ENCODE measurements at places on chromosomes 11 and 22.

GRCh38 chr11:123069908-123070821 is 8.2 kb upstream of the HSPA8 start:
- DNase-seq = no peak

DNA sequence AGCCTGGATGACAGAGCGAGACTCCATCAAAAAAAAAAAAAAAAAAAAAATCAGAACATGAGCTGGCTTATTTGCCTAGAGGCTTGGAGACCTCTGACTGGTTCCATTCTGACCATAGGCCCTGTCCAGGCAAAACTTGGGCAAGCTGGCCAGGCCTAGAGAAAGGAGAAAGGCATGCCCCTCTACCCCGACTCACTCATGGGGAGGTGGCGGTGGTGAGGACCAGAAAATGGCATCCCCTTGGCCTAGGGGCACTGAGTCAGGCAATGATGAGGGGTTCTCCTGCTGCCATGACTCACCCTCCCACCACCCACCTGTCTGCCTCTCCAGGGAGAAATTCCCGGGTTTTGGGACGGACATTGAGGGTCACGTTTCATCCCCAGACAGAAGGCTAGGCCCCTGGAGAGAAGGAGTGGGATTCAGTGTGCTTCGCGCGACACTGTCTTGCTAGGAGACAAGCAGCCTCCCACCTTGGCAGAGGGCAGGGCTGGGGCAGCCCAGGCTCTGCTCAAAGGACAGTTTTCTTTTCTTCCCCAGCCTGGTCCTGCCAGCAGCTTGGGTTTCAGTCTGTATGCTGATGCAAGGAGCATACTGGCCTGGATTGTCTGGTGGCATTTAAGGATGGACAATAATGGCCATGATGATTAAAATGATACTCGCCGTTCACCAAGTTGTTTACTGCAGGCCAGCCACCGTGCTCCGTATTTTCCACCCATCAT is 17.2 kb downstream of the TOB2 start:
- no peak for DNase-seq

DNA sequence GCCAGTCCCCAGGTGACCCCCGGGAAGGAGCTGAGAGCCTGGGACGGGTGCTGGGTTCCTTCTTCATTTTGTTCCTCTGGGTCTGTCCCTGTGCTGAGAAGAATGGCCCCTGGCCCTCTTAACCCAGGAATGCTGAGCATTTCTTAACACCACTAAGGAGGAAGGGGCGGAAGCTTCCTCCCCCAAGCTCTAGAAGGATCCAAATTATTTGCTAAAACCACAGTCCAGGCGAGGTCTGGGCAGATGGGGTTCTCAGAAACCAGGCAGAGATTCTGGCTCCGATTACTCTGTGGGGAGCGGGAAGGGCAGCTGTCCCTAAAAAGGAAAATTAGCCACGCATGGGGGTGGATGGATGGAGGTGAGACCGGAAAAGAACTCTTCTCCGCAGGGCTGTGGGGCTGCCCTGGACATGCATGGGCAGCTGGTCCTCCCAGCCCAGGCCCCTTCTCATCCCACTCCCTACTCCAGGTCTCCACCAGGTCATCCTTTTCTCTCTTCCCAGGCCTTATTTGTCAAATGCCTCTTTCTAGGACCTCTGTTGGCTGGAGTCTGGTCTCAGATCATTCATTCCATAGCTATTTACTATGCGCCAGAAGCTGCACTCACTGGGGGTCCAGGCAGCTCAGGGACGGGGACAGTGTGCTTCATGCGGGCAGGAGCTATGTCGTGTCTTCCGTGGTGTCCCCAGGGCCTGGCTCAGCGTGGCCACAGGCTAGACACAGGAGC is 45.0 kb upstream of the MYH9 start:
- DNase-seq = no peak

- no peak for DNase-seq
Measured at GRCh38 chr11:33848717-33849390, 43.0 kb downstream of the LMO2 start.

DNA sequence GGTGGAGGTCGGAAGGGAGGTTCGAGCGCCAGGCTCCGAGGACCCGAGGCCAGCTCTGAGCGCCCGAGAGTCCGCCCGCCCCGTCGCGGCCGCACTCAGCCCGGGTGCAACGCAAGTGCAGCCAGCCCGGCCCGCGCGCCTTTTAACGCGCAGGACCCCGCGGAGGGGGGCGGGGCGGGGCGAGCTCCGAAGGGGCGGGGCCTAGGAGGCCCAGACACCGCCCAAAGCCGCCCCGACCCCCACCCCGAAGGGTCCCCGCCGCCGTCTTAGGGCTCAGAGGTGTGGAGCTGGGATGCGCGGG is at the start of gene PHOX2A:
Gene PHOX2A, minus strand, starts transcription at position 117 of the 301 bp plus-strand sequence. CDS start 172 bp downstream, outside the sequence.
- no peak for DNase-seq

DNA sequence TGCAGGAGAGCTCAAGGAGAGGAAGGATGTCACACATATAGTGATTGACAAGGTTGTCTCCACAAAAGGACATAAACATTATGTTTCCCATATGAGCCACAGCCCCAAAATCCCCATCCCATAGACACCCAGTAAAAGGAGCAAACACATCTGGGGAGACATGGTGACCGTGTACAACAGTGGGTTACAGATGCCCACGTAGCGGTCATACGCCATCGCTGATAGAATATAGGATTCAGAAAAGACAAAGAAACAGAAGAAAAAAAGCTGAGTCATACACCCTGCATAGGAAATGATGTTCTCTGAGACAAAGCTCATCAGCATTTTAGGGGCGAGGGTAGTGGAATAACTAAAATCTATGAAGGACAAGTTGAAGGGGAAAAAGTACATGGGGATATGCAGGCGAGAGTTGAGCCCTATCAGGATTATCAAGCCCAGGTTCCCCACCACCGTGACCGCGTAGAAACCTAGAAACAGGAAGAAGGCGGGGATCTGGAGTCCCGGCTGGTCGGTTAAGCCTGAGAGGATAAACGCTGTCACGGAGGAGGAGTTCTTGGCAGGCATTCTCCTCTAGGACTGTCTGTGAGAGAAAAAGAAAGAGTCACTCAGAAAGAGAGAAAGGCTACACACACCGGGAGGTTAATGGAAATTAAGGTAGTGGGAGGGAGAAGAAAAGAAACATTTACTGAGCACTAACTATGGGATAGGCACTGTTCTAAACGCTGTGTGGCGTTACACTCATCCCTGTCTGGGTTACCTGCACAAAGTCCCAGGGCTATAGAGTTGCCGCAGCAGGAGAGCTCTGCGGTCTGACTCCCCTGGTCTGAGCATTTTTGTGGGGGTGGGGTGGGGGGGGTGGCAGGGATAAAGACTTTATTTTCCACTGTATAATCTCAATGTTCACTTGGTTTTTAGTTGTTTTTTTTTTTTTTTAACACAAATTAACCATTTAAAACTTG is 36.1 kb upstream of the OR8B8 start:
- no peak for DNase-seq

DNA sequence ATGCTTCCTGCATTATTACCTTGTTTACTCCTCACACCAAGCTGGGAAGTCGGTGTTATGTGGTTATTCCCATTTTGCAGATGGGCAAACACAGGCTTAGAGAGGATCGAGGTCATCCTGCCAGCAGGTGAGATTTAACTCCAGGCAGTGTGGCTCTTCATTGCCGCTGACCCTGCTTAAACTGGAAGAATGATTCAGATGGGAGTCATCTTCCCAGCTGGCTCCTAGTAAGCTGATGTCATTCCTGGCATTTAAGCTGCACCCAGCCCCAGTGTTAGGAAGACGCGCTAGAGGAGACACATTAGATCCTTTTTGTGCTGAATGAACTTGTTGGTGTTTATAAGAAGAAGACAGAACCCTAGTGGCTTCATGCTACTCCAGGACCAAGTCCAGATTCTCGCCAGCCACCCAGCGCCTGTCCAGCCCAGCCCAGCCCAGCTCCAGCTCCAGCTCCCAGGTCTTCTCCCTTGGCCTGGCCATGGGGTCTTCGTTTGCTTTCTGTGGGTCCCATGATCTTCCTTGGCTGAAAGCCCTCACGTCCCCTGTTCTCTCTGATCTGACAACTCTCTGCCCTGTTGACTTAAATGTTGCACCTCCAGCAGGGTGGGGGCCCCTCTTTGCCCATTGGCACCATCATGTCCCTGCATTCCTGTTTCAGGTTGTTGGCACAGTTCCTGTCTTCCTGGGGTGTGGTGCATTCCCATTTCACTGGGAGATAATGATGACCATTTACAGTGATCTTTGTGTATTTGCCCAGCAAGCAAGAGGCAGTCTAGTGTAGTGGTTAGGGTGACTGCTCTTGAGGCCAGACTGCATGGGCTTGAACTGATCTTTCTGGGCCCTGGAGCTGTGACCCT is 13.6 kb downstream of the PARVB start:
- DNase-seq = no peak

- no peak for DNase-seq
Measured at GRCh38 chr11:45578316-45578715, 87.1 kb downstream of the CHST1 start.

DNA sequence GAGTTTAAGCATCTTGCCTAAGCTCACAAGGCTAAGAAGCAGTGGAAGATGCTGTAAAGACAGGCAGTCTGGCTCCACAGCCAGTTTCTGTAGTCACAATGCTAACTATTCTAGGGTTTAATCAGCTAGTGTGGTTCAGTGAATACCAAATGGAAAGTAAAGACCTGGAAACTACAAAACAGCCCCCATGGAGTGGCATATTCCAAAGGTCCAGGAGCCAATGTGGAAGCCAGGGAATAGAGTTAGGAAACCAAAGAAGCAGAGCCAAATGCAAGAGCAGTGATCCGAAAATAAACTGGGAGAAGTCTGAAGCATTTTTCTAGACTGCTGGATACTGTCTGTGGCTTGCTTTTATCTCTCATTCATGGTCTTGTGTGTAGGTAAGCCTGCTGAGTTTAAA is 731.2 kb upstream of the ANO5 start:
- DNase-seq = no peak

GRCh38 chr11:225734-226453 is 10.2 kb downstream of the SIRT3 start:
- DNase-seq = no peak

DNA sequence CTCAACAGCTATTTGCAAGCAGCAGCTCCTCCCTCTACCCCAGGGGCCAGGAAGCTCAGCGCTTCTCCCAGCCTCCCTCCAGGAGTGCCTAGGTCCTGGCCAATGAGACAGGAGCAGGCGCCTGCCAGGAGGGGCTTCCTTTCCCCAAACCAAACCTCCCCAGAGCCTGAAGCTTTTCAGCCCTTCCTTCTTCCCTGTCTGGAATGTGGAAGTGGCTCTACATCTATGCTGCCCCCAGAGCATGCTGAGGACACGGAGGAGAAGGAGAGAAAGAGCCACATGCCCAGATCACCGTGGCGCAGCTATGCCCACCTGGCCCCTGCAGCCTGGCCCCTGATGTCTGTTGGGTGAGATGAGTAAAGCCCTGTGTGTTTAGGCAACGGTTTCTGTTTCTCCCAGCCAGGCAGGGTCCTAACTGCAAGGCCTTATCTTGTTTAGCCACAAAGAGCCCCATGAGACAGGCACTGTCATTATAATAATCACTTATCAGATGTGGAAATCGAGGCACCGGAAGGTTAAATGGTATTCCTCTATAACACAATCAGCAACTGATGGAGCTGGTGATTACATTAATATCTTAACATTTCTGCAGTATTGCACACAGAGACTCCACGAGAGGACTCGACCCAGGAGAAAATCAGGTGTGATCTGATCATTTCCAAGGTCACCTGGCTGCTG is 315.8 kb downstream of the CTTN start:
- DNase-seq = no peak

DNA sequence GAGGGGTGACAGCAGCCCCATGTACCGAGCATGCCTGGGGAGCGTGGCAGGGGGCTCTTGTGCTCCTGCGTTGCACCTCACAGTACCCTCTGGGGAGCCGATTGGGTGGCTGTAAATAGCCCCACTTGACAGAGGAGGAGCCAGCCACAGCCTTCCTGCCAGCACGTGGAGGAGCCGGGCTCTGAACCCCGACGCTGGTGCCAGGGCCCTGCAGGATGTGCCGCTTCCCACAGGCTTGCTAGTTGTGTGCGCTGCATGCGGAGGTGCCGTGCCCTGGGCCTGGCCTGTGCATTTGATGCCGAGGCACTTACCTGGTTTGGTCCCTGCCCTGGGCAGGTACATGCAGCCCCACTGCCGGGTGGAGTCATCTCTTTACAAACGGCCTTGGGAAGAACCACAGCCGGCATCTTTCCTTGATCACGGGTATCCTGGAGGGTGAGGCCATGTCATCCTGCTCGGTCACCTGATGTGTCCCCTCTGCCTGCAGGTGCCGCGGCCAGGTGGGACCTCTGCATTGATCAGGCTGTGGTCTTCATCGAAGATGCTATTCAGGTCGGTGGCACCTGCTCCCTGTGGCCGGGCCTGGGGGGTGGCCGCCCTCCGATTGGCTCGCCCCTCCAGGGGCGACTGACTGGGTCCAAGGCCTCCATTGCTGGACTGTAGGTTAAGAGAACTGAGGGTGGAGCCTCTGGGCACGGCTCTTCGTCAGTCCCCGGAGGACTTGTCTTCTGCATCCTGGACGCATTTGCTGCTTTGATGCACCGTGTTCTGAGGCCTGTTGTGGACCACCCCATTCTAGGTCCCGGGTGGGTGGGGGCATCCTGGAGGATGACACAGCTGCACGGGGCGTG is 5.0 kb downstream of the TPCN2 start:
- DNase-seq = no peak

DNA sequence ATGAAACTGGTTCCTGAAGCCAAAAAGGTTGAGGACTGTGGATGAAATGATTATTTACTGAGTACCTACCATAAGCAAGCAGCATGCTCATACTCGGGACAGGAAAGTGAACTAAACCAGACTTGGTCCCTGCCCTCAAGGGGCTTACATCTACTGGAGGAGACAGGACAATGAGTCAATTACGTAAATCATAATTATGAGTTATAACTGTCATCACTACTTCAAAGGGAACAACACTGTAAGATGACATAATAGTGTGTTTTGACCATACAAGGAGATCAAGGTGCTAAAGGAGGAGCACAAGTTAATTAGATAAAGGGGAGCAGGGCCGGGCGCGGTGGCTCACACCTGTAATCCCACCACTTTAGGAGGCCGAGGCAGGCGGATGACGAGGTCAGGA is 2.5 kb downstream of the FAM227A start:
- DNase-seq = no peak

DNA sequence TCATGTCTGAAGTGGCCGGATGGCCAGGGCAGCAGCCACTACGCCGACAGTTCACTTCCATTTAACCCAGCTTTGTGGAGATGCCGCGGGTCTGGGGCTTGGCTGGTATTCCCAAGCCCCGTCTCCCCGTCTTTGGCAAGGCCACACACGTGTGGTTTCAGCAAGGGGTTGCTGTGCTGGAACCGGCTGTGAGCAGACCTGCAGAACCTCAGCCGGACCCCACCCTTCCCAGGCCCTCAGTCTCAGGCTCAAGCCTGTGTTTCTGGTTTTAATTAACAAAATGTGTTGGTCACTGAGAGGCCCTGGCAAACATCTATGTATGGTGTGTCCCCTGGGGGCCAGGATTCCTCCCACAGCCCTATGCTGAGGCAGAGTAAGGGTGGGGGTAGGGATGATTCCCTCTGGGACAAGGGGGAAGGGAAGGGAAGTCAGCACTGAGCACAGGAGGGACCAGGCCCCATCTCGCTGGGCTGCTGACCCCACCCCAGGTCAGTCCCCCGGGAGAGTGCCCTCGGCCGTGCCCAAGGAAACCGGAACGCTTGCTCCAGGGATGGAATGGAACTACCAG is 9.3 kb downstream of the OSBPL5 start:
- DNase-seq = no peak
